T-helper 2 cell (primary cell): ENCODE measurements at places on chromosomes 12 and 14.

DNA sequence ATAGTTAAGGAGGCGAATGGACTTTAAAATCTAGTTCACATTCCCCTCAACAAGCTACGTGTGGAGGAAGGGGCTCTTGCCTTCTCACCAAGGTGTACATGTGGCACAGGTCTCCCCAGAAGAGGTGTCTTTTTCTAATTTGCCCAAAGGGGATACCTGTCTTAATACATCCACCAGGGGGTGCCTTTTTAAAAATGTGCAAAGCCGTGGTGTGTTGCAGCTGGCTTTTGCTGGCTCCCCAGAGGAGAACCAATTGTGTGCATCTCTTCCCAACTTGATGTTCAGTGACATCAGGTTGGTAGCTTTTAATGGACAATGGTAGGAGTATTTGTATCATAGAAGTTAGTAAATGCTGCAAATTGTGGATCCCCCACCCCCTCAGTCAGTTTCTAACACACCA is 33.8 kb downstream of the CREBL2 start:
- DNase-seq = peak; percentile 16

GRCh38 chr12:93682846-93683261 is 5.7 kb downstream of the CRADD start:
- DNase-seq = no peak

GRCh38 chr14:63130531-63130930 is 73.7 kb upstream of the RHOJ start:
- DNase-seq = no peak

DNA sequence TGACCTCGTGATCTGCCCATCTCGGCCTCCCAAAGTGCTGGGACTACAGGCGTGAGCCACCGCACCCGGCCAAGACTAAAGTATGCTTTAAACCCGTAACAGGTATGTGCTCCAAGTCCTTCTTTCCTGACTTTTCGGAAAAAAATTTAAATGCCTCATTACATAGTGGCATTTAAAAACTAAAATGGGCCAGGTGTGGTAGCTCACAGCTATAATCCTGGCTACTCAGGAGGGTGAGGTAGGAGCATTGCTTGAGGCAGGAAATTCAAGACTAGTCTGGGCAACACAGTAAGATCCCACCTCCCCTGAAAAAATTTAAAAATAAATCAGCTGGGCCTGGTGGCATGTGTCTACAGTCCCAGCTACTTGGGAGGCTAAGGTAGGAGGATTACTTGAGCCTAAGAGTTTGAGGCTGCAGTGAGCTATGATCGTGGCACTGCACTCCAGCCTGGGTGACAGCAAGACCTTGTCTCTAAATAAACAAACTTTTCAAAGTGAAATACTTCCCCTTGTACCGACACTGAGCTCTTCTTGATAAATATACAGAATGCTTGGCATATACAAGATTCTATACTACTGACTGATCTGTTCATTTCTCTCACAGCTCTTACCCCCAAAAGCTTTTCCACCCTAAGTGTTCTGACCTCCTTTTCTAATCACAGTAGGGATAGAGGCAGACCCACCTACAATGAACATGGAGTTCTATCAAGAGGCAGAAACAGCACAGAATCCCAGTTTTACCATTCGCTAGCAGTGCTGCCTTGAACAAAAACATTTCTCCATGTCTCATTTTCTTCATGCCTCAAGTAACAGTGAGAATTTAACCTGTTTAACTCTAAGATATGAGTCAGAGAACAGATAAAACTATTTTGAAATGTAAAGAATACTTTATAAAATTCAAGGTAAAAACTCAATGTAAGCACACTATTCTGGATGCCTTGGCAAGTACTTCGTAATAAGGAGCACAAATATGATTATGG is 7.9 kb downstream of the PPP4R3A start:
- no peak for DNase-seq

DNA sequence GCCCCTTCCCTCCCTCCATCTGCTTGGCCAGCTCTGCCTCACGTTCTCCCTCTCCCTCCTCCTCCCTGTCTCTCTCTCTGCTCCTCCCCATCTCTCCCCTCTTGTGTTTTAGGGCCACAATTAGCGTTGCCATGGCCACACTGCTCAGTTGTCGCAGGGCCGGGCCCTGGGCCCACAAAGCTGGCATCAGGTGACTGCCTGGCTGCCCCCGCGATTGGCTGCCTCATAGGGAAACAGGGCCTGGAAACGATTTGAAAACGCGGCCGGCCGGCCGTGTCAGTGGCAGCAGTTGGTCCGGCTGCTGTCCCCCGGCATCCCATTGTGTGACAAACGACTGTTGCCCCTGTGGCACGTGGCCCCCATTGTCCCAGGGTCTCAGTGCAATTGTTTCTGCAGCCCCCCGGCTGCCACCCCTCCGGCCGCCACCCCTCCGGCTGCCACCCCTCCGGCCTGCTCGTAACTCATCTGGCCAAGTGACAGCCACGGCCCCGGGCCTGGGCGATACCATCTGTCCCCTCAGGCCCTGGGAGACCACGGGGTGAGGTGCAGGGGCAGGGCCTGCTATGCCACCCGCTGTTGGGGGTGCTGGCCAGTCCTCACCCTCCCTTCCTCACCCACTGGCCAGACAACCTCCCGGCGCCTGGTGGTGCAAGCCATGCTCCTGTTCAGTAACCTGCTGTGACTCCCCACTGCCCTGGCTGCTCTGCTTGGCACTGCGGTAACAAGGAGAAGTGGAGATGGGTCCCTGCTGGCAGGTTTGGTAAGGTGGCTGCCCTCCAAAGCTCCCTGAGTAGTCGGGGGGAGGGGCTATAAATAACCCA is 17.4 kb downstream of the FOXN4 start:
- DNase-seq = no peak

GRCh38 chr14:105314287-105315200 is at the start of gene PACS2:
Gene PACS2 (plus strand): TSS chr14:105314748. CDS start chr14:105314919, 171 bp downstream.
- DNase-seq = peak; percentile 66

DNA sequence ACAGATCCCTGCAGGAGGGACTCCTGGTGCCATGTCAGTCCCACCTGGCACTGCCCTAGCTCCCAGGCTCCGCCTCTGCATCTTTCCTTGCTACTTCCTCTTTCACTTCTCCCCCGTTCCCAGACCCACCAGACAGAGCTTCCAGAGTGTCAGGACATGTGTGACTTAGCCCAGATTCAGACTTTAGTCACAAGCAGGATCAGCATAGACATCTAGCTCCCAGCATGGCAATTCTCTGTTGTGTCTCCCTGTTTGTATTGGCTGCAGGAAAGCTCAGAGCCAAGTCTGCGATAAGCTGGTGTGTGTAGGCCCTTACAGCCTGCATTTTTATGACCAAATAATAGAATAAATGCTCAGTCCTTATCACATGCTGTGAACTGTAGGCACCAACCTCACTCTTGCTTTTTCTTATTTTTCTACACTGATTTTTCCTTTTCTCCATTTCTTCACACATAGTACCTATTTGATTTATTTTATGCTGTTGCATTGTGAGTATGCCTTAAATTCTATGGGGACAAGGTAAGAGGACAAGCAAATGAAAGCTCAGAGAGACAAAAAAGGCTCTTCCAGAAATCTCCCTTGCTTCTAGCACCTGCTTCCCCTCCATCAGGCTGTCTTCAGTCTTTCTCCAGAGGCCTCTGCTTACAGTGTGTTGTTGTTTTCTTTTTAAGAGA is 5.9 kb downstream of the DHRS2 start:
- no peak for DNase-seq

DNA sequence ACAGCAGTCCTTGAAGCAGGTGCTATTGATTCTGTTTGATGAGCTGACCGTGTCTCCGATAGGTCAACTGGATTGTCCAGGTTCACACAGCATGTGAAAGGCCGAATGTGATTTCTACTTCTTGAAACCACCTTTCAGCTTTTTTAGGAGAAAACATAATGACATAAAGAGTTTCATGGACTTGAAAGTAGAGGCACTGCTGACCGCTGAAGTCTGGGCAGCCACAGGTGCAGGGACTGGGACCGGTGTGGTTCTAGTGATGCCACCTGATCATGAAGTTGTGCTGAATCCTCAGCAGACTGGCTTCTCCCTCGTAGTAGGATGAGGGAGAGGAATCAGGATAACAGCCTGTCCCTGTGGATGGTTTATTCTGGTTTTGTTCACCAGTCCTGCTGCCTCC is 108.1 kb downstream of the ETV6 start:
- no peak for DNase-seq

GRCh38 chr12:43290836-43291235 is 261.2 kb downstream of the ADAMTS20 start:
- DNase-seq = no peak

GRCh38 chr12:57983858-57984505 is 42.6 kb downstream of the ATP23 start:
- DNase-seq = no peak

GRCh38 chr12:109301643-109302168 is 7.4 kb downstream of the FOXN4 start:
- DNase-seq = no peak

- no peak for DNase-seq
These were observed 6.2 kb downstream of the TC2N start for GRCh38 chr14:91861091-91861490.

DNA sequence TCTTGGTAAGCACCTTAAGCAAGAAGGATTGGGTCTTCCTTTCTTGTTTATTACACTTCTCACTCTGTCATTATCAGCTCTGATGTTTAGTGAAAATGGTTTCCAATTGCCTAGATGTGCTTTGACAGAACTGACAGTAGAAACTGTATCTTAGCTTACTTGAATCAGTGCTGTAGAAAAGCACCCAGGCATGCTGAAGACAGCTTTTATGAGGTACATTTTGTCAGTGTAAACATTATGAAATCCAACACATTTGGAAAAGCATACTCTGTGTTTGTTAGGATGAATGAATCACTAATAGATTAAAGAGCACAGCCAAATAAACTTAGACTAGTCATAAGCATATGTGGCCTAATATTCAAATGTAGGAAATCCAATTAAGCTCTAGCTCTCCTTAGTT is 290.2 kb upstream of the NPAS3 start:
- no peak for DNase-seq

GRCh38 chr14:22664261-22664660 is 20.1 kb upstream of the OR6J1 start:
- no peak for DNase-seq

GRCh38 chr12:65602610-65603295 is 221.5 kb upstream of the HMGA2 start:
- DNase-seq = no peak

DNA sequence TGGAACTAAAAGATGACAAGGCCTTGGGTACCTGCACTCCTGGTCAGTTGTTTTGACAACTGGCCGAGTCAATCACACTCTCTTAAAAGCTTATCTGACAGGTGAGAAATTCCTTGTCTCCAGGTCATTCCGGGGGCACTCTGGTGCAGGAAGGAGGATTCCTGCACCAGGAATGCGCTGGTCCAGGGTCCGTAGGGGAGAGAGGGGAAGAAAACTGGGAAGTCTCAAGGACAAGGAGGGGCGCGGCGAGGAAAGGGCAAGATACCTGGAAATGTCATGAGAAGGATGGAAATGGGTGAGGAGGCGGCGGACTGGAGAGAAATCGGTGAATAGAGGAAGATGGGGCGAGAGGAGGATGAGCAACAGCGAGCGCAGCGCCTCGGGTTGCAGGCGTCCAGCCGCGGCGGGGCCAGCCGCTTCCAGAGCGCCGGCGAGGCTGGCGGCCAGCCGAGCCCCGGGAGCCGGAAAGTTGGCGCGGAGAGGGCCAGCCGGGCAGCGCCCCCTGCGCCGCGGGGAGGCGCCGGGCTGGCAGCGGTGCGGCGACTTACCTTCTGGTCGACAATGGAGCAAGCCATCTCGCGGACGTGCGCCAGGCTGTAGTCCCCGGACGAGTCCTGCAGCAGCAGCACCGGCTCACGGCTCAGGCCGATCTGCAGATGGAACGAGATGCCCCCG is 809 bp downstream of the PRKD1 start:
- DNase-seq = no peak

- DNase-seq = no peak
These were observed 46.9 kb upstream of the FLRT2 start for GRCh38 chr14:85483037-85483436.

GRCh38 chr14:27050208-27050607 is 452.4 kb upstream of the NOVA1 start:
- DNase-seq = no peak

- no peak for DNase-seq
These were observed 71.8 kb upstream of the GZMB start for GRCh38 chr14:24705840-24706239.

DNA sequence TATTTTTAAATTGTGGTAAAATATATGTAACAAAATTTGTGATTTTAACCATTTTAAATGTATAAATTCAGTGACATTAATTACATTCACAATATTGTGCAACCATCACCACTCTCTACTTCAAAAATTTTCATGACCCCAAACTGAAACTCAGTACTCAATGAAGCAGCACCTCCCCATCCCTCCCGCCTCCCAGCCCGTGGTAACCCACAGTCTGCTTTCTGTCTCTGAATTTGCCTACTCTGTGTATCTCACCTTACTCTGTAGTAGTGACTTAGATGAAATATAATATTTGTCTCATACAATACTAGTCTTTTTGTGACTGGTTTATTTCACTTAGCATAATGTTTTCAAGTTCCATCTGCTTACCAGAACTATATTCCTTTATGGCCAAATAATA is 36.2 kb downstream of the EML1 start:
- no peak for DNase-seq

GRCh38 chr12:75438059-75438754 is 42.3 kb upstream of the GLIPR1 start:
- DNase-seq = no peak

GRCh38 chr12:63848450-63848849 is 4.0 kb downstream of the SRGAP1 start:
- DNase-seq = no peak

GRCh38 chr12:129675496-129675895 is 228.3 kb downstream of the TMEM132D start:
- no peak for DNase-seq

GRCh38 chr14:37988472-37988871 is 219.2 kb upstream of the SSTR1 start:
- DNase-seq = no peak

GRCh38 chr12:15230137-15230536 is 8.9 kb upstream of the RERG start:
- DNase-seq = no peak

DNA sequence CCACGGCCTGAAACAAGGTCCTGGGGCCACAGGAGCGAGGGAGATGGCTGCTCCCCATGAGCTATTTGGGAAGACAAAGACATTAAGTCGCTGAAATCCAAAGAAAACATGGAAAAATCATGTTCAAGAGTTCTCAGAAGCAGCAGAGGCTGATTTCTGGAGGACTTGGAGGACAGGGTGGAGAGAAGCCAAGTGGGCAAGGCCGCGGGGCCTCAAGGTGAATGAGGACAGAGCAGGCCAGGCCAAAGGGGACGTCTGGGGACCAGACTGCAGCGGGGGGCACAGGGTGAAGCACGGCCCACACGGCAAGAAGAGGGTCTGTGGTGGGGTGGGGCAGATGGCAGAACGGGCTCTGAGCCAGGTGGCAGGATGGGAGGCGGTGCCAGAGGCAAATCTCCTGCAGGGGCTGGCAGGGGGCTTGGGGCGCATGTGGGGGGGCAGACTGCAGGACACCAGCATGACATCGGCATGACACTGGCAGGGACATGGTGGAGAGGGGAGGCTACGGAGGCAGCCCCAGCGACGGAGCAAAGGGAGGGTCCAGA is 48.9 kb downstream of the RNF34 start:
- DNase-seq = no peak

GRCh38 chr14:102317564-102318248 is 1.8 kb upstream of the ZNF839 start:
- DNase-seq = peak; percentile 81
